Lung (tissue), 17 donors: ENCODE measurements at places on chromosomes 12 and 14. TPM values are rescaled to one million over a fixed set of nuclear protein-coding genes. Genes with fewer than 3 reads are reported as not detected.

Gene RPGRIP1
- 0.65 TPM for total RNA-seq

DNA sequence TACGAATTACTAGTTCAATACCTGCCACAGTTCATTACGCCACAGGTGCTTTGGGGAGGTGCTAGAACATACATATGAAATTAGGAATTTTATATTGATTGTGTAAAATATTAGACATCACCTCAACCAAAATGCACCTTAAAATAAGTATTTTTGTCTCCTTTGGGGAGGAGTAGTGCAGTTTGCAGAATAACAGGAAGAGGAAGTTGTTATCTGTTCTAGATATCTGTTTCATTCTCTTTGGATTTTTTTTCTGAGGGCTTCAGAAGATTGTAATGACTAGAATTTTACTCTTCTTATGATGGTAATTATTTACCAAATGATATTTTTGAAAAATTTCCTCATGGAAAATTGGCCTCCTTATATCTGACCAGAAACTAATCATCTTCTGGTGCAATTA is 9.9 kb upstream of the GYS2 start:
- no peaks in the 10 kb centered on the region for H3K36me3 ChIP-seq
- DNase-seq = no peak
- H3K4me3 ChIP-seq = no peak overlapping the region
- H3K27me3 ChIP-seq = peaks cover 18% of the 10 kb centered on the region
- H3K27ac ChIP-seq = no peak overlapping the region

DNA sequence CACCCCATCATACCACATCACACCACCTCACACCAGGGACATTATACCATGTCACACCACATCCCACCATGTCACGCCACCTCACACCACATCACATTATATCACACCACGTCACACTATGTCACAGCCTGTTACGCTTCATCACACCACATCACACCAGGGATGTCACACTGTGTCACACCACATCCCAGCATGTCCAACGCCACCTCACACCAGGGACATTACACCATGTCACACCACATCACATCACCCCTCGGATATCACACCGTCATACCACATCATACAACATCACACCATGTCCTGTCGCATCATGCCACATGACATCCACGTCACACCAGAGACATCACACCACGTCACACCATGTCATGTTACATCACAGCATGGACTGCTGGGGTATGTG is 235.5 kb downstream of the TMEM121 start:
- no peak overlapping the region for H3K4me3 ChIP-seq
- H3K4me1 ChIP-seq = no peaks in the 10 kb centered on the region
- H3K27me3 ChIP-seq = no peaks in the 10 kb centered on the region
- H3K36me3 ChIP-seq = no peaks in the 10 kb centered on the region
- no peak overlapping the region for H3K27ac ChIP-seq
- DNase-seq = no peak

- H3K4me1 ChIP-seq = no peaks in the 10 kb centered on the region
- H3K36me3 ChIP-seq = no peaks in the 10 kb centered on the region
- no peak overlapping the region for H3K27ac ChIP-seq
- H3K4me3 ChIP-seq = no peak overlapping the region
- no peaks in the 10 kb centered on the region for H3K27me3 ChIP-seq
Measured at GRCh38 chr12:55065535-55065934, 45.8 kb downstream of the NEUROD4 start.

DNA sequence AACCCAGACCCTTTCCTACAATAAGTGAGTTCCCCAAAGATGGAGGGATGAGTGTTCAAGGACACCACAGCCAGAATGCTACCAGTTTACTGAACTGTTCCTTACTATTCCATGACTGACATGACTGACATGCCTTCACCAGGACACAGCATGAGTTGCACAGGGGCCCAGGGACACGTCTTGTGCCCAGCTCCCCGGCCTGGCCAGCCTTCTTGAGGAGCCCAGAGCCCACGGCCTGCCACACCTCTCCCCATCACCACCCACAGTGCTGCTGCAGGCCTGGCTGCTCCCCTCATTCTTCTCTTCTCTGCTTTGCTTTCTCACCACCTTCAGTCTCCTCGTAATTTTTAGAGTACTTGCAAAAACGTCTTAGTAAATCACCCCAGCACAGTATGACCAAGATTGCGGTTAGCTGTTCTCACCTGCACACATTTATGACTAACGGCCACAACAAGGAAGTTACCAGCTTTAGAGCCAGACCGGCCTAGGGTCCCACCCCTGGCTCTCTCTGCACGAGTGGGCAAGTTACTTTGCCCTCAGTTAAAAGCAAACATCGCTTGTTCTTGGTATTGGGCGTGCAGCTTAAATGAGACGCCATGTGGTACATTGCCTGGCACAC is 18.5 kb downstream of the PPP2R5E start:
- DNase-seq = no peak
- H3K27ac ChIP-seq = no peak overlapping the region
- no peaks in the 10 kb centered on the region for H3K4me1 ChIP-seq
- no peaks in the 10 kb centered on the region for H3K27me3 ChIP-seq
- H3K4me3 ChIP-seq = no peak overlapping the region

Gene KIF21A
- 21.0 TPM for total RNA-seq

GRCh38 chr12:5525783-5526367 is 94.0 kb downstream of the NTF3 start:
- no peaks in the 10 kb centered on the region for H3K36me3 ChIP-seq
- no peak for DNase-seq

Gene BBOF1
- total RNA-seq = 12.8 TPM

Gene MANSC4
- not detected for total RNA-seq

Gene FGF6
- not detected for total RNA-seq

GRCh38 chr12:45077251-45077650 is 26.4 kb upstream of the DBX2 start:
- no peaks in the 10 kb centered on the region for H3K27me3 ChIP-seq
- no peak for DNase-seq
- no peaks in the 10 kb centered on the region for H3K36me3 ChIP-seq
- no peaks in the 10 kb centered on the region for H3K4me1 ChIP-seq

- H3K27me3 ChIP-seq = no peaks in the 10 kb centered on the region
- peaks cover 2% of the 10 kb centered on the region for H3K4me1 ChIP-seq
- no peak within 1 kb of the TSS for H3K27ac ChIP-seq
- no peaks in the 10 kb centered on the region for H3K36me3 ChIP-seq
- no peak within 1 kb of the TSS for H3K4me3 ChIP-seq
- no peak for DNase-seq
Measured at GRCh38 chr12:68225576-68226476, at the start of gene IL26. Gene IL26 (minus strand): TSS chr12:68225810. CDS start chr12:68225756, 54 bp downstream.

- H3K4me1 ChIP-seq = no peaks in the 10 kb centered on the region
- H3K27me3 ChIP-seq = no peaks in the 10 kb centered on the region
- H3K27ac ChIP-seq = no peak overlapping the region
- H3K4me3 ChIP-seq = no peak overlapping the region
- no peak for DNase-seq
Measured at GRCh38 chr14:88986146-88986841, 161.8 kb downstream of the TTC8 start.

Gene KRT85
- total RNA-seq = not detected

GRCh38 chr12:53989227-53990113 is 4.5 kb downstream of the HOXC10 start:
- no peak overlapping the region for H3K27ac ChIP-seq
- no peak for DNase-seq
- H3K4me1 ChIP-seq = peaks cover 11% of the 10 kb centered on the region
- no peak overlapping the region for H3K4me3 ChIP-seq

DNA sequence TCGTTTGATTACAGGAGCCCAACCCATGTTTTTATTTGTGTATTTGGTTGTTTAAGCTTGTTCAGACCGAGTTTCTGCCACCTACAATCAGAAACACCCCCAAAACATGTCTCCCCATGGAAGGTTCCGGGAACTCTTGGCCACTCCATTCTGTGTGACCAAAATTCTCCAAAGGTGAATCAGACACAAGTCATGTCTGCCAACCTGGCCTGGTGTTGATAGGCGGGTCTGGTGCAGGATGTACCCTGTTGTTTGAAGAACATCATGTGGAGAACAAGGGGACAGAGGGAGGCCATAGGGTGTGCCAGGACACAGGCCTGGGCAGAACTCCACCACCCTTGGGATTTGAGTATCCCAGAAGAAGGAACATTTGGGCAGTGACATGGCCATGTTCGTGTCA is 147.1 kb upstream of the MYL2 start:
- H3K27ac ChIP-seq = no peak overlapping the region
- H3K4me3 ChIP-seq = no peak overlapping the region

DNA sequence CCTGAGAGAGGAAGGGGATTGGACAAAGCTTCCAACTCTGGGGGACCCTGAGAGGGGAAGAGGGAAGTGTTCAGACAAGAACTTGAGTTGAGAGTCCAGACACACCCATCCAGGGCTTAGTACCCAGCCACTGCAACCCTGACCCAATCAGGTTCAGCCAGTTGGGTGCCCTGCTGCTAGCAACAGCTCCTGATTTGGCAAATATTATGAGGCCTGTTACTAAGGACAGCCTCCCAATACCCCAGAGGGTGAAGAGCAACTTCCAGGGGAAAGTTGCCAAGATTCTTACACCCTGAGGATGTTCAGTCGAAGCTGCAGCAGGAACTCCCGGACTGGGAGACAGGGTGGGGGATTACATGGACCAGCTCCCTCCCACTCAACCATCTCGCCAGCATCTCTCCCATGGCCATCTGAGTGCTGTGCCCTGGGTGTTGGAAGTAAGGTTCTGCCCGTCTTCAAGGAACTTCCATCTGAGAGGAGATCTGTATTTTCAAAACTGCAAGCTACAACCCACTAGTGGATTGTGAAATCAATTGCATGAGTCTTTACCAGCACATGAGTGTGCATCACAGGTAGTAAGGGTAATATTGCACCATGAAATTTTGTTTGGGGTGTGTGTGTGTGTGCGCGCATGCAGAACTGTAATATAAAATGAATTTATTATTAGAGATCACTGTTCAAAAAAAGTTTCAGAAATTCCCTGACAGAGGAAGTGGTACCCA is 11.5 kb upstream of the KRT78 start:
- no peak overlapping the region for H3K4me3 ChIP-seq
- H3K36me3 ChIP-seq = no peaks in the 10 kb centered on the region
- H3K27me3 ChIP-seq = no peaks in the 10 kb centered on the region
- H3K27ac ChIP-seq = no peak overlapping the region
- peak; percentile 66 for DNase-seq

- no peak overlapping the region for H3K4me3 ChIP-seq
- no peaks in the 10 kb centered on the region for H3K27me3 ChIP-seq
- no peaks in the 10 kb centered on the region for H3K36me3 ChIP-seq
- H3K4me1 ChIP-seq = no peaks in the 10 kb centered on the region
- no peak overlapping the region for H3K27ac ChIP-seq
Measured at GRCh38 chr14:70788898-70789297, 20.4 kb downstream of the MAP3K9 start.

- no peak overlapping the region for H3K4me3 ChIP-seq
- no peaks in the 10 kb centered on the region for H3K4me1 ChIP-seq
- no peaks in the 10 kb centered on the region for H3K36me3 ChIP-seq
- no peak for DNase-seq
- no peaks in the 10 kb centered on the region for H3K27me3 ChIP-seq
Measured at GRCh38 chr12:23001487-23001886, 376.5 kb downstream of the ETNK1 start.

DNA sequence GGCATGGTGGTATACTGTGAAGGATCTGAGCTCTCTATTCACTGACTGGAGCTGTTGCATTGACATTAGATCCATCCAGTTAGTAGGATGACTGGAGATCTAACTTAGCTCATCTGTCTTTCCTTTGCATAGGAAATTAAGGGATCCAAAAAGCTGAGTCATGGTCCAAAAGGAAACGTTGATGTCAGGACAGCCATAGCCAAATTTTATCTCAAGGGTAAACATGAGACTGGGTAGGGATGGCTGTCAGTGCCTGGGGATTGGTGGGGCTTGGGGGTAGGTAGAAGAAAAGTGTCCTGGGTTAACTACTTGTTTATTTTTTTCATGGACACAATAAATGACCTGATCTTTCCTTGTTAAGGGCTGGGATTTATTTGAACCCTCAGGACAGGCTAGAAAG is 4.6 kb downstream of the FAM177A1 start:
- H3K4me1 ChIP-seq = peaks cover 8% of the 10 kb centered on the region
- H3K27me3 ChIP-seq = no peaks in the 10 kb centered on the region
- H3K36me3 ChIP-seq = peaks cover 8% of the 10 kb centered on the region

GRCh38 chr12:117580718-117581062 is 219.3 kb upstream of the NOS1 start:
- H3K36me3 ChIP-seq = no peaks in the 10 kb centered on the region
- H3K27me3 ChIP-seq = no peaks in the 10 kb centered on the region
- no peaks in the 10 kb centered on the region for H3K4me1 ChIP-seq
- no peak overlapping the region for H3K27ac ChIP-seq
- no peak overlapping the region for H3K4me3 ChIP-seq

DNA sequence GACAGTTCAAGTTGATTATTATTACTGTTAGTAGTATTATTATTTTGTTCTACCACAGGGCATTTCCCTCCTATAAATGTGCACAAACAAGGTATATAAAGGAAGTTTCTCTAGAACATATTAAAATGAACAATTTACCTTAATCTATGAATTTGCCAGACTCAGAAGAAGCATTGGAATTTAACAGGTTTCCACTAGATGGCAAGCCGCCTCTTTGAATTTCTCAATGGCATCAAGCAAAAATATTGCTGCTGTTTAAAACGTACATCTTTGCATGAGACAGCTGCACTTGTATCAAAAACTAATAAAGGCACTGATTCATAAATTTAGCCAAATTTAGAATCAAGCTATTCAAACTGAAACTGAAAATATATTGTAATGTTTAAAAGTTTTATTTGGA is 34.6 kb upstream of the MIS18BP1 start:
- no peaks in the 10 kb centered on the region for H3K4me1 ChIP-seq
- no peaks in the 10 kb centered on the region for H3K36me3 ChIP-seq
- H3K27ac ChIP-seq = no peak overlapping the region
- H3K27me3 ChIP-seq = no peaks in the 10 kb centered on the region

- no peak overlapping the region for H3K4me3 ChIP-seq
- H3K27me3 ChIP-seq = no peaks in the 10 kb centered on the region
- no peak for DNase-seq
Measured at GRCh38 chr12:33519566-33519965, 79.9 kb upstream of the SYT10 start.

Gene PPP2R5C
- 180 TPM for total RNA-seq

GRCh38 chr14:99513946-99514551 is 32.8 kb downstream of the CCNK start:
- H3K4me1 ChIP-seq = no peaks in the 10 kb centered on the region
- DNase-seq = no peak
- H3K4me3 ChIP-seq = no peak overlapping the region
- H3K27ac ChIP-seq = no peak overlapping the region
- no peaks in the 10 kb centered on the region for H3K27me3 ChIP-seq

GRCh38 chr14:92937051-92937937 is 14.3 kb downstream of the CHGA start:
- DNase-seq = no peak
- no peaks in the 10 kb centered on the region for H3K4me1 ChIP-seq
- H3K27ac ChIP-seq = no peak overlapping the region
- no peaks in the 10 kb centered on the region for H3K27me3 ChIP-seq
- H3K36me3 ChIP-seq = no peaks in the 10 kb centered on the region
